ENCODE measurements at places on chromosomes 7 and 10.

- no peak for DNase-seq
Observed at GRCh38 chr10:67385566-67385965, 310.4 kb downstream of the CTNNA3 start.

DNA sequence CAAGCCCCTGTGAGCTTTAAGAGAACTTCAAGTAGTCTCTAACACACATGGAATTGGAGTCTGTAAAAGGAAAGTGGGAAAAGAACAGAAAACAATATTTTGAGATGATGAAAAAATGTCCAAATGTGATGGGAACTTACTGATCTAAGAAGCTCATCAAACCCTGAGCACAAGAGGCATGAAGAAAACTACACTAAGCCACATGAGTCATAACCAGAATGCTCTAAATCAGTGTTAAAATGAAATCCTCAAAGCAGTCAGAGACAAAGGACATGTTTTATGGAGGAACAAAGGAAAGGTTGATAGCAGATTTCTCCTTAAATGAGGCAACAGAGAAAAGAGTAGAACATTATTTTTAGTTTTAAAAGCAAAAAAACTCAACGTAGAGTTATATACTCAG, 37.2 kb downstream of the ZNF33A start:
- DNase-seq = no peak

- no peak for DNase-seq
Observed at GRCh38 chr10:30822693-30823465, 193.3 kb upstream of the LYZL2 start.

- no peak for DNase-seq
Observed at GRCh38 chr10:63637901-63638327, 116.7 kb downstream of the REEP3 start.

GRCh38 chr7:44107961-44108767, 4.0 kb downstream of the AEBP1 start:
- DNase-seq = no peak

DNA sequence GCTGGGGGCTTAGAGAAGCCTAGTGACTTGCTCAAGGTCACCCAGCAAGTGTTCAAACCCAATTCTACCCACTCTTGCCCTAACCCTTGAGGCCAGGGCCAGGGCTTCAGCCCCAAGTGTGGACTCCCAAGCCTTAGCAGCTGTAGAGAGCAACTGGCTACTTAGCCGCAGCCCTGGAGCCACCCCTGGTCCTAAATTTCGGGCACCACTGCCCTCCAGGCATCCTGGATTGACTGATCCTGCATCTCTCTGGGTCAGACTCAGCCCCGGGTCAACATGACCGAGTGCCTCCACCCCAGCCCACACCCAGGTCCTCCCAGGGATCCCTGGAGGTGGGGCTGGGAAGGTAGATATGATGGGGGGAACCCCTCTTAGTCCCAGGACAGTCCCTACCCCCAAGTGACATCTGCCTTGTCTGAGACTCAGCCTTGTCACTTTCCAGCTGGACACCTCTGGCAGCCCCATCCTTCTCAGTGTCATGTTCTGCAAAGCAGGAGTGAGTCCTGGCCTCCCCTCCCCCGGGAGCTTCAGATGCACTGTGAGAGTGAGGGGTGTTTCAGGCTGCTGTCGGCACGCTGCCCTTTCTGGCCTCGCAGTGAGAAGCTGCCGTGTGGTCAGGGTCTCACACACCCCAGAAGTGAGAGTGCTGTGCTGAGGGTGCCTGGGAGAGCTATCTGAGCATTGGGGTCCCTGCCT, 89.8 kb downstream of the ZMIZ1 start:
- no peak for DNase-seq

GRCh38 chr7:82700741-82701140, 257.2 kb upstream of the CACNA2D1 start:
- no peak for DNase-seq

DNA sequence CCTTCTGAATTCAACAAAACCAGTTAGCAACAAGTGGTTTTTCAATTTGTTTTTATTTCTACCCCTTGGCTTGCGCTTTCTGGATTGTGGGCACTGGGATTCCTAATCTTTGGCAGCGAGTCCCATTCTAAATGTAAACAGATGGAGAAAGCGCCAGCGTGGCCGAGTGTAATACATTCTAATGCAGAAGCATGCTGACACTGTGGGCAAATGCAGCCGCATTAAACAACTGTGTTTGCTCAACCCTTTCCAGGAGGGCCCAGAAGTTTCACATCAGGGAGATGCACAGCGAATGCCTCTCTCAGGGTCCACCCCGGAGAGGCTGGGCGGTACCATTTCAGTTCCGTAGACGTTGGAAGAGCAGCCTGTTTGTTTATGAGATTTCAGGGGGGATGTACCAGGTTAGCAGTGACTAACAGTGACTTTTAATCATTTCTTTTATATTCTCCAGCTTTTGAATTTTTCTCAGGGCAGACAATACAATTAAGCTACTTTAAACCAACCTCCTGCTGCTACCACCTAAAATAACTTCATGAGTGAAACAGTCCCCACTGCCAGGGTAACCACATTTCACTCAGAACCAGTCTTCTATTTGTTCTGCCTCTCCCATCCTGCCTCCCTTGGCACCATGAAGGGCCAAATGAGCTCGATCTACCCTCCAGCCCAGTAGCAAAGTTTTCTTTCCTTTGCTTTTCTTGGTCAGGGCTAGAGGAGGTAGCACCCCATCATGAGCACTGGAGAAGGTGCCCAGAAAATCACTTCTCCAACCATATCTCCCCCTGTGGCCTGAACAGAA, 164.2 kb upstream of the ITGB1 start:
- DNase-seq = no peak

GRCh38 chr10:100894033-100894432, 18.7 kb upstream of the SLF2 start:
- DNase-seq = no peak

- no peak for DNase-seq
Observed at GRCh38 chr7:105036217-105037168, 22.5 kb downstream of the KMT2E start.

Data from suppressor macrophage treated with lipopolysaccharide for 1 hour (primary cell).